Stimulated activated CD8-positive, alpha-beta memory T cell treated with anti-CD3 and anti-CD28 coated beads, Interleukin-7, amount 100 ng/mL, for 1 hour (primary cell): ENCODE measurements at places on chromosomes 7 and 10.

DNA sequence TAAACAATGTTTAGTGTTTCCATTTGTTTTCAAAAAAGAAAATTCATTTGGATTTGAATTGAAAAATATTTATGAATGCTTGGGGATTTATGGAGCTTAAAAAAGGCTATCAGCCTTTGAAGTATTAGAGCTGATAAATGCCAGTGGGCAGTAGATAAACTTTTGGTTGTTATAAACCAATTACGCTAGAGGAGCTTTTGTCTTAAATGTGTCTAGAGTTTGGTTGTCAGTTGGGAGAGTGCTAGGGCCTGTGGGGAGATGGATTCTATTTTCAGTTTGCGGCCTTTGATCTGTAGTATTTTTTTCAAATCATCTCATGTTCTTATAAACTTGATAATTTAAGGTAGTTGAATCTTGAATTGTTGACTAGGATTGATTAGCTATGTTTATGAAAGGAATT lies 104.0 kb downstream of the SND1 start:
- no peak for DNase-seq

DNA sequence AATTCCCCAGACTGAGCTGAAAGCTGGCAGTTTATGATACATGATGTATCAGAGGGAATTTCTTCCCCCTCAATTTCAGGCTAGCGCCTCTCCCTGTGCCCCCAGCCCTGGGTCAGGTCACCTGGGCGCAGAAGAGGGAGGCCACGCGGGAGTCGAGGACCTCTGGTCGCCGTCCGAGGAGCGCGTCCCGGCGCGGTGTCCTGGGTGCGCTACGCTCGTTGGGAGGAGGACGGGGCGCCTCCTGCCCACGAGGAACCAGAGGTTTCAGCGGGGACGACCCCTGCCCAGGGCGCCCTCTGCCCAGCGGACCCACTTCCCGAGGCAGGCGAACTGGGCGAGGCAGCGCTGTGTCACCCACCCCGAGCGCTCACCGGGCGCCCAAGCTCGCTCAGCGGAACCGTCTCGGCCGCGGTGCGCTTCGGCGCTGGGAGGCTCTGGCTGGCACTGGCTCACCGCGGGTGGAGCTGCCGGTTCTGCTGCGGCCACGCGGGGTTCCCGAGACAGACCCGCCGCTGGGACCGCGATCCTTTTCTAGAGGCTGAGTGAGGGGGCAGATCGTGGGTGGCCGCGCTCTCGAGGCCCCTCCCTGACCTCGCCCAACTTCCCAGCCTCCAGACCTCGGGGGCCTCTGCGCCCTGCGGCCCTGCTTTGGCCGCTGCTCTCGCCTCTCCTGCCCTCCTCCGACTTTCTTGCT lies at the start of gene FAM237B:
Gene FAM237B (minus strand): TSS at position 504 of the 694 bp plus-strand sequence. CDS start 1,556 bp downstream, outside the sequence.
- no peak for DNase-seq

DNA sequence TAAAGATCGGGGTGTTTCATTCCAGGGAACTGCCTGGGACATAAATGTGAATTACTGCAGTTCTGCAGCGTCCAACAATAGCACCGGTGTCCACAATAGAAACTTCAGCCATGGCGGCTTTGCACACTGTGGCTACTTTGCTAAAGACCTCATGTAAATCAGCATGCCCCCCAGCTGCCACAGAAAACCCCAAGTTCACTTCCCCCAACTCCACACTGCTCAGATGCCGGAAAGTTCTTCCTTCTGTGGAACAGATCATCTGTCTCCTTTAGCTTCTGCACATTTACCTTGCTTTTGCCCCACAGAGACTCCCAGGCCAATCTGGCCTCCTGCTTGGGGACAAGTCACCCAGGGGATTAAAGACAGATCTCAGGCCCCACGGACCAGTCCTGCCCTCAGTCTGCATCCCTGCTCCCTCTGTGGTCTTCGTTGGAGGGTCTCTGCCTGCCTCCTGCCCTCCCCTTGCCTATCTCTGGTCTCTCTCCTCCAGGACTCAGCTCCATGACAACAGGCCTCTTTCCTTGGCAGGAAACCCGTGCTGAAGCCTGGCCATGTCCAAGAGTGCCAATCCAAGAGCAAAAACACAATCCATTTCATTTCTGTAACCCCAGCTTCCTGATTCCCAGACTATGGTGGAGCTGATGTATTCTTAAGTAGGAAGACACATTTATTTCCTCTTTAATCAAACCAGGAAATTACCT lies 403.2 kb downstream of the RPS24 start:
- DNase-seq = no peak

DNA sequence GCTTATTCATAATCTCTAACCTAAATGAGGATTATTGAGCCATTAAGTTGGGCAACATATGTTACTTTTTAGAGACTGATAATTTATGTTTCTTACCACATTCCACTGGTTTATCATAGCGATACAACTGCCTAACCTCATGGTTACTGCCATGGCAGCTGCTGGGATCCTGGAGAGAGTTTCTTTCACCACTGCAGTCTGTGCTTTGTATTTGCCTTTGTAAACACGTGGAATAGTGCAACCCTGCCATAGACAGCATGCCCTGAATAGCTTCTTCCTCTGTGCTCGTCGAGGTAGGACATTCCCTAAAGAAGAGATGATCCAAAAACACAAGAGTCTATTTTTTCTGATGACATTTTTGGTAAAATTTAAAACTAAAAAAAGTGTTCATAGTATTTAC lies 33.7 kb upstream of the PARP12 start:
- DNase-seq = no peak

- no peak for DNase-seq
Observed at GRCh38 chr10:113284635-113285034, 268.2 kb upstream of the HABP2 start.

GRCh38 chr7:80413383-80413945 lies 98.4 kb downstream of the GNAT3 start:
- no peak for DNase-seq

- no peak for DNase-seq
Observed at GRCh38 chr7:36372156-36372555, 17.5 kb upstream of the ANLN start.

- no peak for DNase-seq
Observed at GRCh38 chr7:66952343-66953043, 31.5 kb downstream of the TMEM248 start.

DNA sequence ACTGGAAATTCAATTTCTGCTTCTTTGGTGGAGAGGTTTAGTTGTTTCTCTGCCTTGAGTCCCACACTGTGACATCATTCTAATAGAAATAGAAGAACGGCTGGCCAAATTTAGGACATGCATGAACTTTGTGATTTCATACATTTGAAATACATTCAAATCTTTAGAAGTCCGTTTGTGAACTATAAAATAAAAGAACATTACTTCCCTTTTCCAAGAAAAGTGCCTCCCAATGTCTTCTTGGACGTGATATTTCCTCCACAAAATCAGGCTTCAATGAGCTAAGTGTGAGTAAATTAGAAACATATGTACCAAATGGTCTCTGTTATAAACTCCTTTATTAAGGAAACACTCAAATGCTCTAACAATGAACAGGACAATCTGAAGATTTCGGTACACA lies 314.5 kb upstream of the AKR1E2 start:
- no peak for DNase-seq

- no peak for DNase-seq
Observed at GRCh38 chr7:106537119-106537518, 123.8 kb downstream of the CCDC71L start.

DNA sequence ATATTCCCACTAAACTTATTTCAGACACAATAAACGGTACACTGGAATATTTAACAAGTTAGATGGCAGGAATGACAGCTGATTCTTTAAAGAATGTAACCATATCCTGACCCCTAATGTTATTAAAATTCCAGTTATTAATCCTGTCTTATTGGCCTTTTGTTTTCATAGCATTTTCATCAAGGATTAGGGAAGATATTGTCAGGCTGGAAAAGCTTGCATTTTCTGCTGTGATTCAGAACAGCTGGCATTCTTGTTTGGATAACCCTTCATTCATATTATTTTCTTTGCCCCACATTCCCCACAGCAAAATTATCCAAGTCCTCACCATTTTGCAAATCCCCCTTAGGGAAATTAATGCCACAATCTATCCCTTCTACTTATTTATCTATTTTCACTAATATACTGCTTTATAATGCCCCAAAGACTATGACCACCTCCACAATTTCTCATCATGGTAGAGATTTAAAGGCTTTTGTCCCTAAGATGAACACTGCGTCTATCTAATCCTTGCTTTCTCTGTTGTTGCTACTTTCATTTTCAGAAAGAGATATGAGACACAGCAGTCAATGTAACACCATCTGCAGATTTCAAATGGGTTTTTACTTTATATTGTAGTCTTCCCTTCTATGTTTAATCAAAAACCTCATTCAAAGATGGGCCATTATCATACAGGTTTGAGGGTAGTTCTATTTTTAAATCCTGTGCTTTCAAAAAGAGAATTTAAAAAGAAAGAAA lies 475.1 kb downstream of the PARD3 start:
- no peak for DNase-seq

- DNase-seq = no peak
Observed at GRCh38 chr10:133445751-133446708, 7.7 kb upstream of the SCART1 start.

GRCh38 chr7:153286763-153287162 lies 527.2 kb downstream of the ACTR3B start:
- no peak for DNase-seq

GRCh38 chr7:158956805-158957509 lies 100.6 kb downstream of the DYNC2I1 start:
- no peak for DNase-seq

GRCh38 chr7:126608339-126608776 lies 644.4 kb downstream of the GRM8 start:
- no peak for DNase-seq

GRCh38 chr10:69069090-69070042 lies 18.5 kb upstream of the SRGN start:
- DNase-seq = no peak

GRCh38 chr7:157318015-157318706 lies 18.6 kb upstream of the DNAJB6 start:
- DNase-seq = no peak

- no peak for DNase-seq
Observed at GRCh38 chr7:4486907-4487306, 195.2 kb upstream of the FOXK1 start.

DNA sequence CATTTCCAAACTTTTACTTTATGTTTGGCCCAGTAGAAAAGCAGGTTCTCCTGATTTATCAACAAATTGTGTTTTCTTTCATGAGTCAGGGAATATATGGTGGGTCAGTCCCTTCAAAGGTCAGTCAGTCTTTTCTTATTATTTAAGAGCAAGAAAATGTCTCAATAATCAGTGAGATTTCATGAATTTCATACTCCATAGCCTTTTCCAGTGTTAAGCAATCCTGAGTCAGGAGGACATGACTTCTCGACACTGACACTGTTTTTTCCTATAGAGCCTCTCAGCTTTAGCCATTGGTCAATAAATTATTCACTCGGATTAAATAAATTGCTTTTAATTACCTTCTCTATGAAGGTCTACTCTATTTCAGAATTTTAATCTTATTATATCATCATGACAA lies 334.5 kb downstream of the SORCS1 start:
- DNase-seq = no peak

DNA sequence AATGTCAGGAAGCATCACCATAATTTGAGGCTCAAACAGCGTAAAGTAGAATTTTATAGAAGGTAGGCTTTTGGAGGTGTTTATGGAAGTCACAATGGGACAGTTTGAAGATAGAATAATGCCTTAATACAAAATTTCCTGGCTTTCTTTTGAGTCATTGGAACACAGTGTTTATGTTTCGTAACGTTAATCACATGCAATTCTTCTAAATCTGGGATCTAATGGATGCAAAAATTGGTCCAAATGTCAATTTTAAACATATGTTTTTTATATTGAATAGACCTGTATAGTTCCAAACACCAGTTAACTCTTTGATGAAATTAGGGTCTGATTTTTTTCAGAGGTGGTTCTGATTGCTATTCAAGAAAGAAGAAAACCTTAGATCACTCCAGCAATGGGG lies 86.5 kb upstream of the HPS1 start:
- DNase-seq = no peak
